T-helper 1 cell (primary cell): ENCODE measurements at places on chromosomes 5 and 9.

DNA sequence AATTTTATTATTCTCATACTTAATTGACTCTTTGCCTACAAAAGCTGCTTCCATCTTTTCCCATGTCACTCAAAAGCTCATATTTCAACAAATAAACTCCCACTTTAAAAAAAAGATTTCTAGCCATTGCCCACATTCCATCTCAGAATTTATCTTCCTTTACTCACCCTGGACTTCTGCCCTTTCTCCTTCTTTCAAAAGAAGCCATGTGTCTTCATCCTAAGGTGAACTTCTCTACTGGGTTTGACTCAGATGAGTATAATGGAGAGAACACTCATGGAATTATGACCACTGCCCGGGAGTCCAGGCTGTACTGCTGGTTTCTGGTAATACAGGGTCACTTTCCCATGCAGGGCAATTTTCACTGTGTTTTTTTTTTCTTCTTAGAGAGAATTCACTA is 548.5 kb upstream of the ZNF462 start:
- no peak for DNase-seq

DNA sequence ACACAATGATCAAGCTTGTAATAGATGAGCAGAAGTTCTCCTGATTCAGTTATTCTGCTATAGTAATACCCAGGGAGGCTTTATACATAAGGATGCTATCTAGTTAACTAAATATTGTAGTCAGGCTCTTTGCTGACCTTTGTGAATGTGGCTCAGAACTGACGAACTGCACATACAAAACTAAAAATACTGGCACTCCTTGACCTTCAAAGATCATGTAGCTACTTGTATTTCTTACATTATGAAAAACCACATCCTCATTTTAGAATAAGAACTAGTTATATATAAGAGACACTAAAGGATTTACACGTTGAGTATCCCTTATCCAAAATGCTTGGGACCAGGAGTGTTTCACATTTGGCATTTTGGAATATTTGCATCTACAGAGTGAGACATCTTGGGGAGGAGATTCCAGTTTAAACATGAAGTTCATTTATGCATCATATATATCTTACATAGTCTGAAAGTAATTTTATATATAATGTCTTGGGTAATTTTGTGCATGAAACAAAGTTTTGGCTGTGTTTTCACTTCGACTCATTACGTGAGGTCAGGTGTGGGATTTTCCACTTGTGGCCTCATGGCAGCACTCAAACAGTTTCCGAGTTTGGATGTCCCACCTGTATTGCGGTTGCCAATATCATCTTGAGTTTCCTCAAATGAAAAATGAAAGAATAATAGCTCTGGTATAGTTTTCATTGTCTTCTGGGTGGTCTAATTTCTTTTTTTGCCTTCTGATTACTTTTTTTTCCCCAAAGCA is 58.4 kb upstream of the FBXL7 start:
- DNase-seq = no peak

- no peak for DNase-seq
Measured at GRCh38 chr5:55551358-55551757, 16.6 kb upstream of the PLPP1 start.

GRCh38 chr5:86837610-86838009 is 219.9 kb downstream of the COX7C start:
- DNase-seq = no peak

DNA sequence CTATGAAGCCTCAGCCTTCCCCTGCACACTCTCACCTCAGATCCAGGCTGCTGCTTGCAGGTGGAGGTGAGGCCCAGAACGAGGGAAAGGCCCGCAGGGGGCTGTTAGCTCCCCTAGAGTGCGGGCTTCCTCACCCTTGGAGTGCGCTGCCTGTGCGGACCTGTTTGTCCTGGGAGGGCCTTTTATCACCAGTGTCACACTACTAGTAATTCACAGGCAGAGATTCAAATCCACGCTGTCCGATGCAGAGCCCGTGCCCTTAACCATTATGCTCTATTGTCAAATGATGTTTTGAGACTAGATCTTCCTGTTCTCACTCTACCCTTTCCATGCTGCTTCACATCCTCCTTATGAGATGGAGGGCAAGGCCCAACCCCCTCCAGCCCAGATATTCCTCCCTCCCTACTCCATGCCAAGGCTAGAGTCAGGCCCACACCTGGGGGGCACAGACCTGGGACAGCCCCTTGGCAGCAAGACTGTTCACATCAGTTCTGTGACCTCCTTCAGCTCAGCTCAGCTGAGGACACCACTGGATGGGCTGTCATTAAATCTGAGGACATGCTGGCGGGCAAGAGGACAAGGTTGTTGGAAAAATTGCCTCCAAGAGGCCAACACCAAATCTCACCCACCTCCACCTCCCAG is 112.8 kb upstream of the SPOCK1 start:
- no peak for DNase-seq

- DNase-seq = no peak
Measured at GRCh38 chr5:178995341-178995690, 196 bp upstream of the GRM6 start.

GRCh38 chr9:111700776-111701175 is 39.4 kb downstream of the GNG10 start:
- no peak for DNase-seq

DNA sequence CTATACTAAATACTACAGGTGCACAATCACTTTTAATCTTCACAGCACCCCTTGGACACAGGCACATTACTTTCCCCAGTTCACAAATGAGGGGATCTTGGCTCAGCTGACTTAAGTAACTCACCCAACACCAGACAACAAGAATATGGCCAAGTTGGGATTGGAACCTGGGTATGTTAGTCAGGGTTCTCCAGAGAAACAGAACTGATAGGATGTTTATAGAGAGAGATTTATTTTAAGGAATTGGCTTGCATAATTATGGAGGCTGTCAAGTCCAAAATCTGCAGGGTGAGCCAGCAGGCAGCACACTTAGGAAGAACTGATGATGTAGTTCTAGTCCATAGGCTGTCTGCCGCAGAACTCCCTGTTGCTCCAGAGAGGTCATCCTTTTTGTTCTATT is 312.9 kb downstream of the MAN2A1 start:
- no peak for DNase-seq

GRCh38 chr5:127665641-127666040 is 16.8 kb downstream of the CTXN3 start:
- DNase-seq = no peak

GRCh38 chr5:53597894-53598293 is 37.5 kb downstream of the NDUFS4 start:
- no peak for DNase-seq

GRCh38 chr9:98091735-98092612 is 27.0 kb downstream of the TRIM14 start:
- DNase-seq = no peak

DNA sequence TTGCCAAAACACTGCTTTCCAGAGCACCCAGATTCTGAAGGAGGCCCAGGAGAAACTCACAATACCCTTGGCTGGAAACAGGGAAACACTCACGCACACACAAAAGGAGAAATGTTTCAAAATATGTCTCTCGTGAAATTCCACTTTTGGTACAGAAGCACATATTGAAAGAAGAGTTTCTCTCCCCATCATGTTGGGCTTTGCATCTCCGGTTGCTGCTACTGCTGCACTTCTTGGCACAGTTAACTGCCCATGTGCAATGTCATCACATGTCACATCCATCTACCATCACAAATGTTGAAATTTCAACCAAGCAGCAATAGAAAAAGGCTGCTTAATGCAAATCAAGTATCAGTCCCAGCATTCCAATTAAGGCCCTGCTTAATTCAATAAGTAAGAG is 72.1 kb downstream of the ABCA1 start:
- DNase-seq = no peak

DNA sequence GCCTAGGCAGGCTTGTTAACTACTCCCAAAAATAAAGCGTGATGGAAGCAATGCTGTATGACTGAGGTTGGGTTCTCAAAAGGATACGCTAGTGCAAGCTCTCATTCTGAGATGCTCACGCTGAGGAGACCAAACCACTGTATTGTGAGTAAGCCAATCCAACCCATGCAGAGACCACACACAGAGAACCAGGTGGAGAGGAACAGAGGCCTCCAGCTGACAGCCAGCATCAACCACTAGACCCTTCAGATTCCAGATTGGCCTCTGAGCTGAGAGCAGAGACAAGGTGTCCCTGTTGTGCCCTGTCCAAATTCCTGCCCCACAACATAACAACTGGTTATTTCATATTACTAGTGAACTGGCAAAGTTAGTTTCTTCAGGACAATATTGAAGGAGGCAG is 4.5 kb downstream of the TSTD2 start:
- no peak for DNase-seq

DNA sequence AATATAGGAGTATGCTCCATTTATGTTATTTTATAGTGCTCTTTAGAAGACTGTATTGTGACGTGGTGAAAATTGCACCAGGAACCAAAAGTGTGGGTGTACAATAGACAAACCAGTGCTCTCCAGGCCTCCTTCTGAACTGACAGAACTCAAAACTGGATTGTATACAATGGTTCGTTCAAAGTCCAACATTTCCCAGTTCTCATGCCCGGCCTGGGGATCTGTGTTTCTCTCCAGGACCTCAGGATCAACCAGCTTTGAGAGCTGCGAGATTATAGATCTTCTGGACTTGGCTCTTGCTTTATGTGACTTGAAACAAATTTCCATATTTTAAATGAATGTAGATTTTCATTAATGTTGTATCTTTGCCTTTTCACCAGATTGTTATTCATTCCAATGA is 60.8 kb upstream of the CER1 start:
- DNase-seq = no peak

- DNase-seq = no peak
Measured at GRCh38 chr9:121650217-121651007, 1.0 kb upstream of the DAB2IP start.

DNA sequence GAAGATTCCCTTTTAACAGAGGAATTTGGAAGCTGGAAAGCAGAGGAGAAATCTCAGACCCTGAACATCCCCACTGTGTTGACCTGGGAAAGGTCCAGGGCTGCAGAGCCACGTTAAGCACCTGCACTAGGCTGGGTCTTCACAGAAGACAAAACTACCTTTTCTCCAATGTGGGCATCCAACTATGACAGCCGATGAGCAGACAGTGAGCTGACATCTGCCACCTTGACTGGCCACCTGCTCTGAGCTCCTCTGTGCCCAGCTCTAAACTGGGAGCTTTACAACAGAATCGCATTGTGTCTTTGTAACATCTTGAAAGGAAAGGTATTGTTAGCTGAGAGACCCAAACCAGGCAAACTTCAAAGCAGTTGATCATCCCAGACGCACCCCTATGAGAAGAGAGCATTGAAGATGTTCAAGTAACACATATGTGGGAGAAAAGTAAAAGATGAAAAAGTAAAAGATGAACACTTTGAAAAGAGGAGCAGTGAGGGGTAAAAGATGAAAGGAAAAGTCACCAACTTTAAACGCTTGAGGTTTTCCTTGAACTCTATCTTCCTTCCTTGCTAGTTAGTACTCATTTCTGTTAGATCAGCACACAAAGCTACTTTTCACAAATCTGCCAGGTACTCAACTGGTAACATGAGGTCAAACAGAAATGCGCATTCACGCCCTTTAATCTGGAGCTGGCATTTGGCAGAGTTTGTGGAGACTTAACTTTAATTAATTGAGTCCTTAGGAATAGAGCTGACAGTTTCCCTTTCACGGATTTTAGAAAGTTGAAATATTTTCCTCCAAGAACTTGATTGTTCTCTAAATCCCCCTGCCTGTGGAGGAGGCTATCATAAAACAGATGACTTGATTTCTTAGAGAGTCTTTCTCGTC is 53.2 kb upstream of the CTXN3 start:
- DNase-seq = no peak

DNA sequence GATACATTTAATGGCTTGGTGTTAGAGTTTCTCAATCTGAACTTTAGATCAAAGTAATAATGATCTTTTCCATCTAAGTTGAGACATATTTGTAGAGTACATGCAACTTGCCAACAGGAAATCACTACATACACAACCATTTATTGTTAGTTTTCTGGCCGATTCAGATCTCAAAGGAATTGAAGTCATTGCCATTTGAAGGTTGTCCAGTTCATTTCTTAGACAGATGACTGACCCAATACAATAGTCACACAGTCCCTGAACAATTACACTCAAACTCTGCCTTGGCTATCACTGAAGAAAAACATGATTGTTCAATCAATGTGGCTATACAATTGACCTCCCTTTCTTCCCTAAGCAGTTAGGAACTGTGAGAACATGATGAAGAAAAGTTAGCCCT is 753.2 kb upstream of the RIOK2 start:
- DNase-seq = no peak

GRCh38 chr5:109604758-109605157 is 85.0 kb upstream of the MAN2A1 start:
- DNase-seq = no peak

DNA sequence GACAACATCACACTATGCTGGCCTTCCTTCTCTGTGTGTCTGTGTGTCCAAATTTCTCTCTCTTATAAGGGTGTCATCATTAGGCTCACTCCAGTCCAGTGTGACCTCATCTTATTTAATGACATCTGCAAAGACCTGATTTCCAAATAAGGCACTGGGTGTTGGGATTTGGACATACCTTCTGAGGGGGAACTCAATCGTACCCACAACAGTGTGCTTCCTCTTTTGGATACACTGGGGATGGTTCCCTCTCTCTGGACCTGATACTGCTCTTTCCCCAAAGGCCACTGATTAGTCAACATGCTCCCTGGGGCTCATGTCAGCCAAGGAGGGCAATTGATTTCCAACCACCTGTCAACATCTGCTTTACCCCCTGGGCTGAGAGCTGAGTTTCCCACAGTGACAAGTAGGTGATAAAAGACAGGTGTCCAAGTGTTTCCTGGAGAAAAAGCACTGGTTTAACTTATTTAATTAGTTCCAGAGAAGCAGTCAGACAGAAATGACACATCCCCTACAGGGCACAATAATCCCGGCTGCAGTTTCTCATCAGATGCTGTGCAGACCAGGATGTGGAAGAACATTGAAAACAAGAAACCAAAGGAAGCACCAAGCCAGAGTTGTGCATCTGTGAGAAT is 17.8 kb upstream of the CEP72 start:
- DNase-seq = no peak

DNA sequence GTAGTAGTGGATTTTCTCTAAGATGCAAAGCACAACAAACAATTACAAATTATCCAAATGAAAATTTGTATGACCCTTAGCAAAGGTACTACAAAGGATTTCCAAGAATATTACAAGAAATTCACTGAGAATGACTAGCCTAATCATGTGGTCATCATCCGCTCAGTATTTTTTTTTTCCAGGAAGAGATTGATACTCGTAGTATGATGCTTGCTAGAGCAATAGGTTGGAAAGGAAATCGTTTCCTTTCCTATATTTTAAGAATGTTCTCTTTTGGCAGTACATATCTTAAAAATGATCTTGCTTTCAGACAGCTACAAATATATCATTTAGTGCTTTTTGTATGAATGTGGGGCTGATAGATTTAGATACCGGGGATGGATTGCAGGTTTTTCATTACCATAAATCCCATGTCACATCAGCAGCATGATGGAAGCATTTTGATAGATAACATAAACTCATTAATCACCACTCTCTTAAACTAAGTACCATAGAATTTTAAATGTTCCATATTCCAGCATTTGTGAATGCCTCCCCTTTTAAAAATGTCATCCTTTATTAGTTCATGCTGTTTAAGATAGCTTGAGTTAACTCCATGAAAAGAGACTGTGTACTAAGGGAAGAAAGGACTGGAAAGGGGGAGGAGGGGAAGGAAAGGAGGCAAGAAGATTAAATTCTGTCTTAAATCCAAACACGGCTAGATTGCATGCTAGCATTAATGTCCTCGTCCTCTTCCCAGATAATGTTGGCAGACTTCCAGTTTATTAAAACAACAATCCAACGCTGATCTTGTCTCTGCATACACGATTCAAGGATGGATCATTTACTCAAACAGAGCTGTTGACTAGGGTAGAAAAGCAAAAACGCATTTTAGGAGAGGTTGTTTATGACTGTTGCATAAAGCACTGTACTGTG is 311.7 kb upstream of the ZNF608 start:
- DNase-seq = no peak
